ENCODE measurements at places on chromosomes 13 and 19. TPM values are rescaled to one million over a fixed set of nuclear protein-coding genes. Genes with fewer than 3 reads are reported as not detected.

DNA sequence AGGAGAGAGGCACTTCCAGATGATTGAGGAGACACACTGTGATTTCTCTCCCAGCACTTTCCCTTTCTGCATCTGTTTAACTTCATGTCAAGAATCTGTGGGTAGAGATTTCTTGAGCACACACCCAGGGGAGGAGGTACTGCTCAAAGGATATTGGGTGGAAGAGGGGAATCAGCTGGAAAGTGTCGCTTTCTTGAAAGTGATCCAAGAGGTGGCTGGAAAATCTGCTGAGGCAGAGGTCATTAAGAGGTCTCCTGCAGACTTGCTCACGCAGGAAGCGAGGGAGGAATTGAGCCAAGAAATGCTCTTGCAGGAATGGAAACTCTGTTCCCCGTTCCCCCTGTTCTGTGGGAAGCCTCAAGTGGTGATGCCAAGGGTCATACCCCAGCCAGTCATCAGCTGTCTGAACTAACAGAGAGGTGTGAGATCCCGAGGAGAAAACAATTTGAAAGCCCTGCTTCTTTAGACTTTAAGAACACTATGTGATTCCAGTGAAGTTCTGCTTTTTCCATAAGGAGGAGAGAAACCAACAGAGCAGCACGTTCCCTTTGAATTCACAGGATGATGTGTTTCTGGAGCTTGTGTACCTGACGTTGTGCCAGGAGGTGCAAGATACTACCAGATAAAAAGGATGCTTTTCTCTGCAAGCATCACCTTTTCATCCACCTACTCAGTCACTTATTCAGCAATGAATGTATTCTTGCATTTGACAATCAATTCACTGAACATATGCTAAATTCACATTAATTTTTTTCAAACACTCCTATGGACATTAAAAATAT is 163.4 kb upstream of the GPR12 start:
- no peaks in the 10 kb centered on the region for H3K36me3 ChIP-seq
- no peak for DNase-seq
- H3K4me1 ChIP-seq: no peaks in the 10 kb centered on the region
- peaks cover 16% of the 10 kb centered on the region for H3K27me3 ChIP-seq
- H3K4me3 ChIP-seq: no peak overlapping the region

DNA sequence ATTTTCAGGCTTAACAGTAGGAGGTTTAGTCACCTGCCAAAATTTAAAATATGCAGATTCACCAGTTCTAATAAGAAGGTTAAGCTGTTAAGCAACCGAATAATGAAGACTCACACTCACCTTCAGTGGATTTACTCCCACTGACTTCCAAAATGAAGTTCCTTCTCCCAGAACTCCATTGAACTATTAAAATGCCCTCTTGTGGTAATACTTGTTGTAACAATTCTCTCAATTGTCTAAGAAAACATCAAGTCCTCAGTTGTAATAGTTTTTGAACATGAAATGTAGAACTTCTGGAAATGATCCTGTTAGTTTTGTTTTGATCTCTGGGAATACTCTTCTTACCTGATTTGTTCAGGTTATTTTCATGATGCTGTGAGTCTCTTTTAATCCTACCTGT is 522.0 kb upstream of the ATXN8OS start:
- no peak overlapping the region for H3K27ac ChIP-seq
- no peak overlapping the region for H3K4me3 ChIP-seq
- DNase-seq: no peak
- H3K4me1 ChIP-seq: no peaks in the 10 kb centered on the region
- H3K36me3 ChIP-seq: no peaks in the 10 kb centered on the region

DNA sequence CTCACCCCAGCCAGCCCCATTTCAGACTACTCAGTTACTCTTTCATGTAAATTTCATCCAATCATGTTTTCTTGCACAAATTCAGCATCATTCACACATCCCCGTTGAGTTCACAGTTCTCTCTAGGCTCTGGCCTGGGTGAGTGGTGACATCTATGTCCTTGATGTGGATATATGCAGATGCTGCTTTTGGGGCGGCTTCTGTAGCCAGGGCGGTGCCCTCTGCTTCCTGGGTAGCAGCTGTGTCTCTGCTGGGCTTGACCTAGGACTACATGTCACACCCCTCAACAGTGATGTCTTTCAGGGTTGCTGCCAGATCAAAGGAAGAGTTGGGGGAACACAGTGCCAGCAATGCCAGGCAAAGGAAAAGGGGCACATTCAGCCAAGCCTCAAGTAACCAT is 68.5 kb upstream of the KCTD15 start:
- H3K27me3 ChIP-seq: no peaks in the 10 kb centered on the region
- DNase-seq: no peak
- no peaks in the 10 kb centered on the region for H3K4me1 ChIP-seq
- H3K4me3 ChIP-seq: no peak overlapping the region
- H3K36me3 ChIP-seq: no peaks in the 10 kb centered on the region

GRCh38 chr13:83546476-83546875 is 335.8 kb downstream of the SLITRK1 start:
- no peak for DNase-seq
- H3K4me3 ChIP-seq: no peak overlapping the region
- H3K27ac ChIP-seq: no peak overlapping the region
- no peaks in the 10 kb centered on the region for H3K27me3 ChIP-seq
- no peaks in the 10 kb centered on the region for H3K4me1 ChIP-seq

GRCh38 chr13:26719356-26719945 is 41.1 kb downstream of the GPR12 start:
- no peaks in the 10 kb centered on the region for H3K36me3 ChIP-seq
- peaks cover 17% of the 10 kb centered on the region for H3K4me1 ChIP-seq
- H3K27ac ChIP-seq: no peak overlapping the region
- H3K4me3 ChIP-seq: no peak overlapping the region

- H3K27ac ChIP-seq: no peak overlapping the region
- no peaks in the 10 kb centered on the region for H3K36me3 ChIP-seq
- DNase-seq: no peak
- H3K27me3 ChIP-seq: peaks cover 3% of the 10 kb centered on the region
- no peaks in the 10 kb centered on the region for H3K4me1 ChIP-seq
These were observed 53.9 kb downstream of the RXFP2 start for GRCh38 chr13:31793246-31793645.

DNA sequence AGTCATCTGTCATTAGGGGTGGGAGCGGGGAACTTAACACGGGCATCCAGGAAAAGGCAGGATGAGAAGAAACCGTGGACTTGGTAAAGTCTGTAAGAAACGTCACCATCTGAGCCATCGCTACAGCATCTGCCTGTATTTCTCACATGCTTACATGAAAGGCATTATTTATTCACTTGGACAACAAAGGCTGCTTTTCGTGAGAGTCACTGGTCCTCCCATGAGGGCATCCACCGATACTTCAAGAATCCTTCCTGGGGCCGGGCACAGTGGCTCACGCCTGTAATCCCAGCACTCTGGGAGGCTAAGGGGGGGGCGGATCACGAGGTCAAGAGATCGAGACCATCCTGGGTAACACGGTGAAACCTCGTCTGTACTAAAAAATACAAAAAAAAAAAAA is 16.1 kb downstream of the ZNF446 start:
- H3K27ac ChIP-seq: no peak overlapping the region
- no peak for DNase-seq
- no peaks in the 10 kb centered on the region for H3K27me3 ChIP-seq
- H3K36me3 ChIP-seq: peaks cover 8% of the 10 kb centered on the region
- peaks cover 12% of the 10 kb centered on the region for H3K4me1 ChIP-seq

- peaks cover 39% of the 10 kb centered on the region for H3K4me1 ChIP-seq
- no peak for DNase-seq
- H3K27ac ChIP-seq: peak overlapping the region; percentile 58
These were observed 1.6 kb downstream of the R3HDM4 start for GRCh38 chr19:911197-912033.

- H3K4me1 ChIP-seq: peaks cover 23% of the 10 kb centered on the region
- H3K4me3 ChIP-seq: no peak overlapping the region
- peaks cover 33% of the 10 kb centered on the region for H3K27me3 ChIP-seq
These were observed 122.7 kb upstream of the FRY start for GRCh38 chr13:31908696-31909411.

DNA sequence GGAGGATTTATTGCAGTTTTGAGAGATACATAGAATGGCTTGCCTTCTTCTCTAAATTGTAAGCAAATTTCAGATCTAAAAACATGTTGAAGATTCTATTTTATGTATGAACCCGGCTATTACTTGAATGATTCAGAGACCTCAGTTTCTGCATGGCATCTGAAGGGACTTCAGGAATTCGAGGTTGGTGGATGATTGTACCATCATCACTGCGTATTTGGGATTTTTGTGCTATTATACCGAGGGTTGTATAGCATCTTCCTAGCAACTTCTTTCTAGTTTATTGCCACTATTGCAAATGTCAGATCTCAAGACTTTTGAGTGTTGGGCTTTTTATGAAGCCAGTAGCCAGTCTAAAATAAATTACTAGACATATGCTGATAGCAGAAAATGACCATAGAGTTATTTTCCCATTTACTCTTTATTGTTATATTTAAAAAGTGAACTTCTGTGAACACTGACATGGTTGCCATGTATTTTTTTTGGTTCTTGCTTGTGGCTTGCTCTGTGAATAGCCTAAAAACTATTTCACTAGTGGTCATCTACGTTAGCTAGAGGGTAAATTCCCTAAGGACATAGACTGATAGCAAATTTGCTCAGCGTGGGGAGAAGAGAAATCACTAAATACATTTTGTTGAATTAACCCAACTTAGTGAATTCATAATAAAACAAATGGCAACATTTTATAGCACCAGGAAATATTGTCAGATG is 70.6 kb upstream of the KLF12 start:
- no peak for DNase-seq
- no peak overlapping the region for H3K27ac ChIP-seq
- peaks cover 30% of the 10 kb centered on the region for H3K27me3 ChIP-seq
- no peaks in the 10 kb centered on the region for H3K36me3 ChIP-seq

DNA sequence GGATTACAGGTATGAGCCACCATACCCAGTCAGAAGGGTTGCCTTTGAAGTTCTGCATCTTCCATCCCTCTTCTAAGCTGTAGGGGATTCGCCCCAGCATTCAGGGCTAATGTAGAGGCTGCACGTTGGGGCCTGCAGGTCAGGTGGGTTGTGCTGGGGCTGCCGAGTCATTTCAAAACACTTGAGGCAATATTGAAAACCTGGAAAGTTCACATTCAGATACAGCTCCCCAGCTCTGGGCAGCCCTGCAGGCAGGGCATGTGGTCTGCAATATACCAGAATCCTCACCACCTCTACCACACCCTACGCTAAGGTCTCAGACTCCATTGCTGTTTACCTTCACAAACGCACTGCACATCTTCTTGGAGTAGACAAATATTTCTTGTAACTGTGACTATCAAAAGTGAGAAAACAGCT is 24.6 kb downstream of the CCNE1 start:
- DNase-seq: peak; percentile 87
- H3K27ac ChIP-seq: peak overlapping the region; percentile 98
- no peaks in the 10 kb centered on the region for H3K36me3 ChIP-seq
- peaks cover 59% of the 10 kb centered on the region for H3K4me1 ChIP-seq
- H3K4me3 ChIP-seq: peak overlapping the region; percentile 69

GRCh38 chr13:111304603-111305289 is 15.7 kb upstream of the TEX29 start:
- peaks cover 10% of the 10 kb centered on the region for H3K4me1 ChIP-seq
- no peak overlapping the region for H3K4me3 ChIP-seq
- peaks cover 73% of the 10 kb centered on the region for H3K36me3 ChIP-seq
- H3K27ac ChIP-seq: peak overlapping the region; percentile 42

DNA sequence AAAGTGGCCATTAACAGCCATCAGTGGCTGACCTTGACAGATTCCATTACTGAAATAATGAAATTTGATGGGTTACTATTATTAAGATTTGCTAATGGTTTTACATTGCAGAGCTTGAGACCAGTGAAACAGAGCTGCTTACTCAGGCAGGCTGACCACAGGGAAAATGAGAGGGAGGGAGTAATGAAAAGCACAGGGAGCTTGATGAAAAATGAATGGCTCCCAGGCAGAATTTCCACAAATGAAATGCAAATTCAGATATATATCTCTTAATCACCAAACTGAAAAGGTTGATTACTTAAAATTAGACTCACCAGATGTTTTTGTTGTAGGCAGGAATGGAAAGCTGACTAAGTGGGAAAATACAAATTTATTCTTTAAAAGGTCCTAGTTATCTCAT is 36.1 kb downstream of the HTR2A start:
- no peak overlapping the region for H3K4me3 ChIP-seq
- H3K36me3 ChIP-seq: no peaks in the 10 kb centered on the region
- no peaks in the 10 kb centered on the region for H3K4me1 ChIP-seq

GRCh38 chr13:97011446-97012131 is 17.3 kb upstream of the OXGR1 start:
- no peak overlapping the region for H3K27ac ChIP-seq
- H3K4me1 ChIP-seq: peaks cover 4% of the 10 kb centered on the region
- H3K36me3 ChIP-seq: no peaks in the 10 kb centered on the region

DNA sequence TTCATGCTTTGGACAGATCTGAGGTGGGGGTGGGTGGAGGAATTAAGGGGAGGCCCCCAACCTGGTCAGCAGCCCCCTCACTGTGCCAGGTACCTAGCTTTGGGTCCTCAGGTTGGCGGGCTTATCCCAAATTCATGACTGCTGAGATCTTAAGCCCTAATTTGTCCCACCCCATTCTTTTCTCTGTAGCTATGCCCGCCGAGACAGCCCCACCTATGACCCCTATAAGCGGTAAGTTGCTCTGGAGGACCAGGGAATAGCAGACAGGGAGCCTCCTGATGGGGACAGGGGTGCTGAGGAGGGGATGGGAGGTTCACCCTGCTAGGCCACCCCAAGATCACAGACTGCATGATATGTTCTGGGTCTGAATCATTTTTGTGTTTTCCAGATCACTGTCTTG is 14.3 kb downstream of the ZNF296 start:
- peaks cover 61% of the 10 kb centered on the region for H3K36me3 ChIP-seq
- H3K27me3 ChIP-seq: no peaks in the 10 kb centered on the region
- peaks cover 4% of the 10 kb centered on the region for H3K4me1 ChIP-seq
- no peak overlapping the region for H3K27ac ChIP-seq

DNA sequence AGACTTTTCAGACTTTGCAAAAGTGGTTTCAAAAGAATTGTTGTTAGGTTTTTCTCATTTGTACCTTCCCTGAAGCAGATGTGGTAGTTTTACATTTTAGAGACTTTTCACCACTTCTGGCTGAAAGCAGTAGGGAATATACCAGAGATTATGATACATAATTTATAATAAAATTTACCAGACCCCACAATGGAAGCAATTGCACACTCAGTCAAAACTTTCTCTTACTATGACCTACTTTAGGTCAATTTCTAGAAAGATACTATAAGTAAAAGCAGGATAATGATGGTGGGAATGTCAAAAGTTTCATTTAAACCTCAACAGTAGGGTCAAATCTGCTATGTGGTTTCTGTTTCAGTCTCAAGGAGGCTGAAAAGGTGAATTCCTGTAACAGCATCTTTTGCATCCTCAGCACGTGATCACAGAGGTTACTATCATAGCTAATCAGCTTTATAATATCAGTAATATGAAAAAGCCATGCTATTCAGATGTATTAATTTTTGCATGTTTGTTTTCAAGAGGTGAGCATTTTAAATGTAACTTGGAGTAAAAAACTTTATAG is 26.9 kb downstream of the PCCA start:
- H3K36me3 ChIP-seq: peaks cover 17% of the 10 kb centered on the region
- H3K4me3 ChIP-seq: no peak overlapping the region
- H3K4me1 ChIP-seq: peaks cover 2% of the 10 kb centered on the region
- H3K27me3 ChIP-seq: no peaks in the 10 kb centered on the region

Gene PLD3
- 52.2 TPM for total RNA-seq

Gene SLC6A16
- 1.3 TPM for total RNA-seq

Gene ZNF667
- total RNA-seq: not detected

Gene SPIB
- 1.6 TPM for total RNA-seq

Gene SIGLEC14
- not detected for total RNA-seq

Gene TPRX1
- not detected for total RNA-seq

Gene ALKBH7
- total RNA-seq: 23.9 TPM

Gene GNG7
- total RNA-seq: 0.07 TPM

Gene ZNF578
- 0.12 TPM for total RNA-seq

Gene ZNF709
- 1.5 TPM for total RNA-seq

Gene UHRF1
- total RNA-seq: 161 TPM

Gene SIGLEC9
- 0.52 TPM for total RNA-seq
